8988T (cell line): ENCODE measurements at places on chromosomes 5 and 9.
A peak's percentile ranks its signal among the peaks of the same experiment; 100 is the strongest.

- no peak for DNase-seq
Measured at GRCh38 chr9:84450029-84450428, 109.5 kb upstream of the SLC28A3 start.

GRCh38 chr9:27541740-27542139, 12.1 kb upstream of the MOB3B start:
- no peak for DNase-seq

DNA sequence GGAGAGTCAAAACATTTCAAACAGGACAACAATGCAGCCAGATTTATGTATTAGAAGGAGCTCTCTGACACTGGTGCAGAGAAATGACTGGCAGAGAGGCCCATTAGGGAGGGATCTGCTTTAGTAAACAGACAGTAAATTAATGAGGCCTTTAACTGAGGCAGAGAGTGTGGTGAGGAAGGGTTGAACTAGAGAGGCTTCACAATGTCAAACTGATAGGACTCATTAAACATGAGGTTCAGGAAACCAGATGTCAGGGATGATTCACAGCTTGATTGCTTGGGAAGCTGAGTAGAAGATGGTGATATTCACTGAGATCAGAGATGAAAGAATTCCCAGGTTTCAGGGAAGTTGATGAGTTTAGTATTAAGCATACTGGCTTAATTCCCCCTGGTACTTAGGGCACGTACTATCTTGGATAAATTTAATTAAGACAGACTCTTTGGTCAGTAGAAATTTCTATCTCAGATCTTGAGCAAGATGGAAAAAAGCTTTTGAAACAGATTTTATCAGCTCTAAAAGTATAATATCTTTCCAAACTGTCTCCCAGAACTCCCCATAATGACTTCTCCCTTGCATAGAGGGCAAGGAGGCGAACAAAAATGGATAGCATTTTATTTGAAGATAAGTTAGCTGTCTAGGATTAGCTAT, 8.6 kb upstream of the MUSK start:
- no peak for DNase-seq

- no peak for DNase-seq
Measured at GRCh38 chr5:164504141-164504772, 998.8 kb downstream of the MAT2B start.

DNA sequence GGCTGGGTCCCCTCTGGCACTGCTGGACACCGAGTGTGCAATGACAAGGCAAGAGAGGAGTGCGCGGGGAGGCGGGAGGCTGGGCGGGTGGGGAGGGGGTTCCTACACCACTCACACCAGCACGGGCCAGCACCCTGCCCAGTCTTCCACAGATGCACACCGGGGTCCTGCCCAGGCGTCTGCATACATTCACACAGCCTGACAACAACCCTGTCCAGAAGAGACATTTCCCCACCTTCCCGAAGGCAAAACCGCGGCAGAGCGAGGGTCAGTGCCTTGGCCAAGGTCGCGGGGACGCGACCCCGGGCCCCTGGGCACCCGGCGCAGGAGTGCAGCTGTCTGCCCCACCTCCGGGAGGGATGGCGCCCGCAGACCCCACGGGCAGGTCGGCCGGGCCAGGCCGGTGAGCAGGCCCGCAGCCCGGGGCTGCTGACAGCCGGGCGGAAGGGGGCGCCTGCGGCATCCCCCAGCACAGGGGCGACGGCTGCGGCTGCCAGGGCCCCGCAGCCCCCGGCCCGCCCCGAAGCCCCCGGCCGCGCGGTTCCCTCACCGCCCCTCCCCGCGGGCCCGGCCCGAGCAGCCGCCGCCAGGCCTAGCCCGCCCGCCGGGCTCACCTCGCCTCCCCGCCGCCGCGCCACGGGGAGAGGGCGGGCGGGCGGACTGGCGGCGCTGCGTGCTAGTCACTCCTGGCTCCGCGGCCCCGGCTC, 496 bp downstream of the MAPK9 start:
- DNase-seq: peak; percentile 59

DNA sequence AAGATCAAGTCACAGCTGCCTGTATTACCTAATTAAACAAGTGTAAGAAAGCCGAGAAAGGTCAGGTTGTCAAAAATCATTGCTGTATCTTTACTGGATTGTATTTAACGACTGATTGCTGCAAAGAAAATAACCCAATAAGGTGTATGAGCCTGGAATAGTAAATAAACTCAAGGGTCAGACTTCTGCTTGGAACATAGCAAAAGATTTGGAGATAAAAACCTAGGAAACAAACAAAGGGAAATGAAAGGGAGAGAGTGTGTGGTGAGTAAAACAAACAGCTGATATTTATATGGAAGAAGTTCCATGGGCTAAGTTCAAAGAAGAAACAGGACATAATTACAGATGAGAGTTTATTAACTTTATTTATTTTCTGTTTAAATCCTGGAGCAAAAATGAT, 354.0 kb downstream of the TLR4 start:
- DNase-seq: no peak

- no peak for DNase-seq
Measured at GRCh38 chr5:169781420-169782345, 144.6 kb downstream of the DOCK2 start.
